ENCODE measurements at places on chromosomes 6 and 20. TPM values are rescaled to one million over a fixed set of nuclear protein-coding genes. Genes with fewer than 3 reads are reported as not detected.

FKBP1C gene
- total RNA-seq = 2.9 TPM

CST7 gene
- total RNA-seq = not detected

FANCE gene
- 7.2 TPM for total RNA-seq

KCNB1 gene
- not detected for total RNA-seq

CYP39A1 gene
- total RNA-seq = 0.33 TPM

PROKR2 gene
- not detected for total RNA-seq

CALHM6 gene
- 0.33 TPM for total RNA-seq

MEI4 gene
- under 0.01 TPM for total RNA-seq

ADGRG6 gene
- 48.7 TPM for total RNA-seq

CUL9 gene
- total RNA-seq = 31.7 TPM

TENT5A gene
- 6.0 TPM for total RNA-seq

MAFB gene
- total RNA-seq = 5.9 TPM

BPIFB4 gene
- total RNA-seq = not detected

NKX2-2 gene
- not detected for total RNA-seq

CENPQ gene
- total RNA-seq = 7.8 TPM

MAD2L1BP gene
- total RNA-seq = 49.6 TPM

TBC1D22B gene
- 12.5 TPM for total RNA-seq

XKR7 gene
- total RNA-seq = not detected

HEY2 gene
- total RNA-seq = 0.33 TPM

KCNK5 gene
- not detected for total RNA-seq

OR2H1 gene
- not detected for total RNA-seq

WFDC10B gene
- total RNA-seq = not detected
